ENCODE measurements at places on chromosomes 2 and 18.

- DNase-seq: no peak
These were observed 44.7 kb downstream of the TANC1 start for GRCh38 chr2:159013103-159013502.

GRCh38 chr2:18501729-18502128 lies 58.7 kb downstream of the RDH14 start:
- no peak for DNase-seq

- DNase-seq: no peak
These were observed 14.9 kb downstream of the PPP3R1 start for GRCh38 chr2:68237404-68237803.

DNA sequence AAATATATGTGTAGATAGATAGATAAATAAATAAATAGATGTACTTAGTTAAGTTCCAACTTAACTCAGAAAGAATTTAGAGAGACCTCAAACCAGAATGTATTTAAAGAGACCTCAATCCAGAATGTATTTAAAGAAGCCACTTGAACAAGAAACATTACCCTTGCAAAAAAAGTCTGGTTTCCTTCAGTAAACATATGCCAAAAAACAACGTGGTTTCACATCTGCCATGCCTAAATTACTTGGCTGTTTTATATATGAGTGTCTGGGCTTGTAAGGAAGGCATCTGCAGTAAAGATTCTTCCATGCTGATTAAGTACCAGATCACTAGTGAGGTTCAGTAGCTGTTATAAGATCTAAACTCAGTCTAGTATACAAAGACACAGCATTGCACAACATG lies 29.1 kb upstream of the RPE start:
- DNase-seq: no peak

GRCh38 chr2:209334188-209335017 lies 89.4 kb upstream of the MAP2 start:
- peak; percentile 19 for DNase-seq

DNA sequence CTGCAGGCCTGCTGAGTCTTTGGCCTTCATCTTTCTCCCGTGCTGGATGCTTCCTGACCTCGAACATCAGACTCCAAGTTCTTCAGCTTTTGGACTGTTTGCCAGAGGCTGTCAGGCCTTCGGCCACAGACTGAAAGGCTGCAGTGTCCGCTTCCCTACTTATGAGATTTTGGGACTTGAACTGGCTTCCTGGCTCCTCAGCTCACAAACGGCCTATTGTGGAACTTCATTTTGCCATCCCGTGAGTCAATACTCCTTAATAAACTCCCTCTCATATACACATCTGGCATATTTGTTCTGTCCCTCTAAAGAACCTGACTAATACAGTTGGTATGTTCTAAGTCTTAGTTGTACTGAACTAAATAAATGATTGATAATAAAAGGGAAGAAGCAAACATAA lies 702.8 kb upstream of the LINC00305 start:
- DNase-seq: no peak

DNA sequence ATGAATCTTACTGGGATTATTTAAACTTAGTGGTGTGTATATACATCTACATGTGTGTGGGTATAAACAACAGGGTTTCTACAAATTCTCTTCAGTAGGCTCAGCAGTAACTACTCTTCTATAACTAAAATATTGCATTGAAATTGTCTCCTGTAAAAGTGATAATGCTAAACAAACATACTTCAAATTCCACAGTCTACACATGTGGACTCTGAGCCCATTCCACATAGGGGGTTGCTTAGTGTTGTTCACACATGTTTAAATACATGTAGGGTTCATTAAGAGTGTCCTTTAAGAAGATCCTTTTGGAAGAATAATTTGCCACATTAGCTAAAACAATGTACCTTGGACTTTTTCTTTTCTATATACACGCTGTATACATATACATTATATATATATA lies 152.8 kb upstream of the VRK2 start:
- DNase-seq: no peak

- no peak for DNase-seq
These were observed 87.5 kb downstream of the BOD1L2 start for GRCh38 chr18:57234346-57234745.

Data from stimulated activated CD4-positive, alpha-beta T cell treated with anti-CD3 and anti-CD28 coated beads, Interleukin-2, amount 100 ng/mL, for 24 hours (primary cell).